Activated T-helper 17 cell treated with anti-CD3 and anti-CD28 coated beads, Interleukin-2, amount 50 U/mL, for 72 hours (primary cell): ENCODE measurements at places on chromosomes 5 and 9.
A peak's percentile ranks its signal among the peaks of the same experiment; 100 is the strongest.

GRCh38 chr9:106277966-106278365 lies 583.6 kb downstream of the TMEM38B start:
- ATAC-seq: no peak

DNA sequence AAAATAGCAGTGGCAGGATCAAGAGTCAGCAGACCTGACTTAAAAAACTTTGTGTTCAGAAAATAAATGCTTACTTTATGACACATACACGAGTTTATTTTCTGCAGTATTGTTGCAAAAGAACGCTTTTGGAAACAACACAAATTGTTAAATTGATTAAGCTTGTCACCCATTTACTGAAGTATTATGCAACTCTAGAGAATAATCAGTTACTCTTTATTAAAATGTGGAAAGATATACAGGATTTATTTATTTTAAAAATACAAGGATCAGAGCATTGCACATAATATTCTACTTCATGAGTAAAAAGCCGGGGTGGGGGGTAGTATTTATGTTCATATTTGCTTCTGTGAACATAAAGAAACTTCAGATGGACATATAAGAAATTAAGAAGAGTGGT lies 20.0 kb downstream of the FYB1 start:
- no peak for ATAC-seq

DNA sequence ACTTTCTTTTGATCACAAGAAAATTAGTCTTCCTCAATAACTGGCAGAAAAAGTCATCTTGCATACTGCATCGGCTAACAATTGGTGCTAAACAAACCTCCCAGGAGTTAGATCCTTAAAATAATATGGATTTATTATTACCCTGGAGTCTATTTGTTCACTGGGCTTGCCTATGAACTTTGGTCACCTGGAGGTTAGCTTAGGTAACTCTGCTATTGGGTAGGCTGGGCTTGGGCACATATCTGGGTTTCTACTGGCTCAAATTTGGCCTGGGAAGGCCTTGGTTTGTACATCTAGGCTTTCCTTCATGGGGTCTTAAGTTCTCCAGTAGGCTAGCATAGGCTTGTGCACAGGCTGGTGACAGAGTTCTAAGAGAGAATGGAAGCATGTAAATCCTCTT lies 279.9 kb downstream of the RASEF start:
- ATAC-seq: no peak

DNA sequence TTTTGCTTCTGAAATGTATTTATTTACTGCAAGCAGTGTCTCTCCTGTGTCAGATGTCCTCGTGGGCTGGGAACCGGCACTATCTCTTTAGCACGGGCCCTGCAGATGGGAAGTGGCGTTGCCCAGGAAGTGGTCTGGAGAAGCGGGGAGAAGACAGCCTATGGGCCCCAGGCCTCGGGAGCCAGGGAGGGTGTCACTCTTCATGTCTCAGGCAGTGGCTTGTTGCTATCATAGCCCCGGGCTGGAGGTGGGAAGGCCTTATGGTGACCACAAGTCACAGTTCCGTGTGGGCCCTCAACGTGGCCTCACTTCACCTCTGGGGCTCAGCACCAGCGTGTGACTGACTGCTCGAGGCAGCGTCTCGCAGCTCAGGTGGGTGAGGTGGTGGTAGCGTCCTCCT lies 41.4 kb downstream of the SYK start:
- ATAC-seq: no peak

DNA sequence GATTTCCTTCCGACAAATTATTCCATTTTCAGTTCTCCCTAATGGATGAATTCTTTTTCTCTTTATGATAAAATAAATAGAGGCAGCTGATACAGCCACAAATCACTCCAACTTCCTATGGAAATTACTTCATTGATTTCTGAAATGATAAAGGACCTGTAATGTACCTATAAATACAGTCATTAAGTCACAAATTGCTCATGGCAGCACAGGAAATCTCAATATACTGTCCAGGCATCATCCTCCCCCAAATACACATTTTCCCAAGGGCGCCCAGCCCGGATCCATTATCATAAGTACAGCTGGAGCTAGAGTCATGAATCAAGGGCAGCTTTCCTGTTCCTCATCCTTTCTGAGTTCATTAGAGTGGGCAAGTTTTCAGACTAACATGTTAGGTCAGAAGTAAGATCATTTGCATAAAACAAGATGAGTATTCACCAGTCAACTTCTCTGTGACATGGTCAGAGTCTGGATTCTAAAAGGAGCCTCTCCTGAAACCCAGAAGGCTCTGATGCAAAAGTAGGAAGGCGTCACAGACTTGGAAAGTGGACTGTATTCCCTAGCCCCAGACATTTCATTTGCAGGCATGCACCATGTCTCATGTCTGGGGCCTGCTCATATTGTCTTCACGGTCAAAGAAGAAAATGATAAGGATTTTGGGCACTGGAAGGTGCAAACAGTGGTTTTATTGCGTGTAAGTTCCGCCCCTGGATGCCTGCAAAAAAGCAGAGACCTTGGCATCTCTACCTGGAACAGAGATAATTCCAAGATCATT lies 383.2 kb downstream of the PLK2 start:
- no peak for ATAC-seq

DNA sequence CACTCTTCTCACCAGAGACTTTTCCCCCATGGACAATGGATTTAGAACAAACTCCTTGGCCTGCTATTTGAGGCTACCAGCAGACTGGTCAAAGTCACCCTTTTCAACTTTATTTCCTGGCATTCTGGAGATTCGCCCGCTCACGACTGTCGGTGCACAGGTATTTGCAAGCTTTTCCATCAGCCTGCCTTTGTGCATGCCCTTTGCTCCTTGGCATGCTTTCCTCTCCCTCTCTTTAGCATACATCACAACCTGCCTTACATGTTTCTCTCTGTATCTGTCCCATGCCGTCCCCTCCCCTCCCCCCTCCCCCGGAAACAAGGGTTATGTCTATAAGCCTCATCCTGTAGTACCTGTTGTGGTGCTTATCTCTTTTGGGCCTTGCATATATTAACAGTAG lies 257.1 kb downstream of the AOPEP start:
- ATAC-seq: no peak

DNA sequence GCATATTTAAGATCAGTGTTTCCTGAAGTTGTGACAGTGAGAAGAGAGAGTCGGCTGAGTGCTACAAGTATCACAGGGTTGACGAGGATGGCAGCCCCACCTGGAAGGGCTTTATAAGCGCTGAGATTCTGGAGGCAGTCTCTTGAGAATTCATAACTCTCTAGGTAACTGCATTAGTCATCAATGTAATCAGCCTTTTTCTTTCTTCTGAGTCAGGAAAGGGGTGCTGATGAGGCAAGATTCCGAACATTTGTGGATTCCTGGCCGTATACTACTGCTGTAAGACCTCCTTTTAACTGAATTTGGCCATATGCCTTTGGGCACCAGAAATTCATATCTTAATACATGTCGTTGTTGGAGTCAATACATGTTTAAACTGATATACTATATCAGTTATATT lies 6.6 kb upstream of the RNF20 start:
- no peak for ATAC-seq

GRCh38 chr9:86828631-86829030 lies 118.7 kb downstream of the GAS1 start:
- no peak for ATAC-seq

DNA sequence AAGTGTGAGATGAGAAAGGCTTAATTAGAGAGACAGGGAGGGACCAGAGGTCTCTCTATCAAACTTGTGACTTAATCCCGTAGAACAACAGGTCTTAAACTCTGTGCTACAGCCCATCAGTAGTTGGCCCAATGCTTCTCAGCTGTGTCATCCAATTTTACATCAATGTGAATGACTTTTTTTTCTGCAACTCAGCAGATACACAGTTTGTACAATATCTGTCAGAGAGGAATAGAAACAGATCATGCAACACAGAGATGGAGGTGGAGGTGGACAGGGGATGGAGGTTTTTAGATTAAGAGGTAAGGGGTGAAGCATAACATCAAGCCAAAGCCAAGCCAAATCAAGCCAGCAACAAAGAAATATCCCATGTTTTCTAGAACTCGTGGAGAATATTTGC lies 43.0 kb downstream of the FBXW11 start:
- no peak for ATAC-seq

DNA sequence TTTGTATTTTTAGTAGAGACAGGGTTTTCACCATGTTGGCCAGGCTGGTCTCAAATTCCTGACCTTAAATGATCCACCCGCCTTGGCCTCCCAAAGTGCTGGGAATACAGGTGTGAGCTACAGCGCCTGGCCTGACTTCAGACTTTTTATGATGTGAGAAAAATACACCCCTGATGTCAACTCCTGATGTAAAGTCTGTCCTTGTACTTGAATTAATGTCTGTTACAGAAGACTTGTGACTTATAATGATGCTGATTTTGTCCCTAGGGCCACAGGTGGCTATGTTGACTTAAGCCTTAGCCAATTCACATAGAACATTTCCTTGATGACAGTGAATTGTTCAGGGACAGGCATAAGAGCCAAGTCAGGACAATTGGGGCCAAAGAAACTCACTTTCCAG lies 42.5 kb upstream of the MELK start:
- no peak for ATAC-seq

- no peak for ATAC-seq
Measured at GRCh38 chr5:59847586-59847985, 45.9 kb downstream of the PDE4D start.

- no peak for ATAC-seq
Measured at GRCh38 chr9:97415146-97415545, 3.2 kb downstream of the TDRD7 start.

GRCh38 chr5:67435032-67435431 lies 238.4 kb upstream of the CD180 start:
- no peak for ATAC-seq

- no peak for ATAC-seq
Measured at GRCh38 chr9:23825700-23826099, 340 bp downstream of the ELAVL2 start.

DNA sequence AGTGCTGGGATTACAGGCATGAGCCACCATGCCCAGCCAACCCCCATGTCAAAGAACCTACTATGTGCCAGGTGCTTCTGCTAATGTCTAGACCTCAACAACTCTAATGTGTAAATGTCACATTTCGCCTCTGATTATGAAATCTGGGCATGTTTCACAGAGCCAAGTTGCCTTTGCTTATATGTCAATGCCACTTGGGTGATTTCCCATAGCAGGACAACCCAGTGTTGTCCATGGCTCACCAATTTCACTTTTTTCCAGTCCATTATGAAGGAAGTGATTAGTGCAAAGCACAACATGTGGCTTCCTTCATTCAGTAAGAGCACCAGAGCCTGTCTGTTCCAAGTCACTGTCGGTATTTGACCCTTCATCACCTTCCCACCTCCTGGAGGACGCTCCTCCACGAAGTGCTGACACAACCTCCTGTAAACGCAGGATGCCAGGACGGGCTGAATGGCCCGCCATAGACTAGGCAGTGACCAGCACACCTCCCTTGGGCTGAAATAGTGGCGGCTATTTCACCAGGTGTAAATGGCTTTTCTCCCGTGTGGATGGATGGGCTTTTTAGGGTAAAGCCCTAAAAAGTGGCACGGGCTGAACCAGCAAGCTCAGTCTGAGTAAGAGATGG lies 962 bp upstream of the PKN3 start:
- ATAC-seq: no peak

- peak; percentile 21 for ATAC-seq
Measured at GRCh38 chr5:139392324-139392677, 2.6 kb upstream of the MZB1 start.

- ATAC-seq: no peak
Measured at GRCh38 chr5:37665272-37665671, 174.6 kb downstream of the GDNF start.

DNA sequence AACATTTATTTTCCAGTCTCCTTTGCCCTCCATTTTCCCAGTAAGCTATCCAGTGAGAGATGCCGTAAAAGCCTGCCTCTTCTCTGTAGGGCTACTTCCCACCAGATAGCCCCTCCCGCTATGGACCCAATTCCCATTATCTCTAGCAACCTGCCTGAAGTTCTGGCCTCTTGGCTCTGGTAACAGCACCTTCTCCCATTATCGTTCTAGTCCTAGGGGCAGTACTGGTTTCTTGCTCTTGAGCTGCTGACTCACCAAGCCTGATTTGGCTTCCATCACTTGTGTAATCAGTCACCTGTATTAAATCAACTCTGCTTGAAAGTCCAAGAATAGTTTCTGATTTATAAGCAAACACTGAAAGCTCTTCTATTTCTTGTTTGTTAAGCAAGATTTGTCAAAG lies 42.8 kb upstream of the PARP8 start:
- ATAC-seq: no peak

GRCh38 chr5:80094236-80094738 lies 59.1 kb downstream of the THBS4 start:
- no peak for ATAC-seq

GRCh38 chr9:6827439-6828145 lies 69.8 kb downstream of the KDM4C start:
- peak; percentile 59 for ATAC-seq

DNA sequence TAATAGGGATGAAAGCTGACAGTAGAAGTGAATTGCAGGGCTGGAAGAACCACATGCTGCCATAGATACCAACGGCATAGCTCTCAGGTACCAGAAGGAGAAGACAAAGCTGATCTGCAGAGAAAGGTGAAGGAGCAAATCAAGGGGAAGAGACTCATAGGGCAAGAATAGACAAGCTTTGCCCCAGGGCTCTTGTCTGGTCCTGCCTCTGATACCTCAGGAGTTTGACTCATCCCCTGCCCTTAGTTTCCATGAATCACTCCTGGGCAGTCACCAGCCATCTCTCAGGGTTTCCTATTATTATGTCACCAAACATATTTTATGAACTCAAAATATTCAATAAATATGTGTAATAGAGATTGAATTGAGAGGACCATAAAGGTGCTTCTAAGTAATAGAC lies 800.9 kb downstream of the DNAH5 start:
- no peak for ATAC-seq

DNA sequence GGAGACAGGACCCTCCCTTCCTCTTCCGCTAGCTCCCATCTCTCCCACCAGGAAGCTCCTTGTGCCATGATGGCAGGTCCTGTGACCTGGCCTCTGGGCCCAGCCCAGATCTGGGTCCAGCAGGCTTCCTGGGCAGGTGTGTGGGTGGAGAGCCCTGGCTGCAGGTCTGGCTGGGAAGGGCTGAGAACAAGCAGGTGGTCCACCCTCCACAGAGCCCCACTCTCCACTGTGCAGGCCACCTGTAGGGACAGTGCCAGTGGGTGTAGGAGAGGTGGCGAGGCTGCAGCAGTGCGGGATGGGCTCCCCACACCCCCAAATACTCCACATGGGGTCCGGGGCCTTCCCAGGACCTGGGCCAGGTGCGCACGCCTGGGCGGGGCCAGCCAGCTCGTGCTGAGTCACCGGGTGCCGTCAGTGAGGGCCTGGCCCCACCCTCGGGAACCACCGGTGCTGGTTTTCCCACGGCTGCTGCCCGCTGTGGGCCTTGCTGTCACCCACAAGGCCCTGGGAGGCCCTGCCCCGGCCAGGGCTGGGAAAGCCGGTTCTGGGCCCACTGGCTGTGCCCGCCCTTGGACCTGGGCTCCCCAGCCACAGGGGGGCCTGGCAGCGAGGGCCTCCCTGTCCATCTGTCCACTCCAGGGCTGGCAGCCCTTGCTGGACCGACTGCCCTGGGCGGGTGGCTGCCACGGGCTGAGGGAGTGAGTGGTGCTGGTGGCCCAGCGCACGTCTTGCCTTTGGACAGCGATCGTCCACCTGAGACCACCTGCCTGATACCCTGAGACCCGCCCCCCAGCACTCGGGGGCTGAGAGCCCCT lies 9.3 kb upstream of the NRARP start:
- peak; percentile 53 for ATAC-seq

- ATAC-seq: no peak
Measured at GRCh38 chr9:35518981-35519679, 29.2 kb downstream of the RUSC2 start.

- no peak for ATAC-seq
Measured at GRCh38 chr9:105971986-105972385, 277.6 kb downstream of the TMEM38B start.
